ENCODE measurements at places on chromosomes 7 and 10.

- DNase-seq, result no peak
These were observed 227.1 kb downstream of the MGMT start for GRCh38 chr10:129694184-129694583.

- no peak for DNase-seq
These were observed 66.5 kb downstream of the WDR11 start for GRCh38 chr10:120917521-120918250.

- no peak for DNase-seq
These were observed 50.0 kb downstream of the JAKMIP3 start for GRCh38 chr10:132115732-132116131.

GRCh38 chr10:5446390-5446926 lies 34.1 kb downstream of the NET1 start:
- DNase-seq, result peak; percentile 22

- DNase-seq, result peak; percentile 48
These were observed 2.9 kb upstream of the GET4 start for GRCh38 chr7:873367-874002.

- DNase-seq, result no peak
These were observed 107.1 kb upstream of the TMEM106B start for GRCh38 chr7:12103948-12104347.

GRCh38 chr10:8298896-8299570 lies 244.5 kb downstream of the GATA3 start:
- DNase-seq, result no peak

GRCh38 chr7:23247046-23247602 lies 549 bp downstream of the GPNMB start:
- no peak for DNase-seq

DNA sequence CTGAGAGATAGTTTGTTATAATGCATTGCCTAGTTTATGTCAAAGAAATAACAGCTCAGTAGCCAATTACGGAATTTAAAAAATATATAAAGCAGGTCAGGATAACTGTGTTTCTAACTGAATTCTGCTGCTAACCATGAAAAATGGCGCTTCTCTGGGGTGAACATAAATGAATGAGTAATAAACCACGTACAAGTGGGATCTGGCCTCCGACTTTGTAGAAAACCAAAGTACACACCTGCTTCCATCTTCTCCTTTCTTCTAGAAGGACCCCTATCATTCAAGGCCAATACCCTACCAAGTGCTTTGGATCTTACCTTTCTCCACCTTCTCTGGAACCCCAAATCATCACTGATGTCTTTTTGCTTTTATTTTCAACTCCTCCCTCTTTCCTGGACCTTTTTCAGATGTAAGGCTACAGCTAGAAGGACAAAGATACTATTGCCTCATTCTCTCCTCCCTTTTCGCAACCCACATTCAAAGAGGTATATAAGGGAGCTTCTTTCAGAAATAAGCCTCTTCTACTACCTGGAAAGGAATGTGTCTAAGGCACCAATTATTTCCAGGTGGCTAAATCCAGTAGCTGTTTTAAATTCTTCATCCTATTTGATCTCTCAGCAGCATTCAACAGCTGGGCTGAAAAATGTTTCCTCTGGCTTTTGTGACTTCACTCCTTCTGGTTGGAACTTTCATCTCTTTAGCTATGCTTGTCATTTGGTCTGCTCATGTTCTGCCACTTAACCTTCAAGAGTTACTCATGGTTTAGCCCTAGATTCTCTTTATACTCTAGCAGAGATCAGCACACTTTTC lies 37.7 kb downstream of the NAMPT start:
- no peak for DNase-seq

DNA sequence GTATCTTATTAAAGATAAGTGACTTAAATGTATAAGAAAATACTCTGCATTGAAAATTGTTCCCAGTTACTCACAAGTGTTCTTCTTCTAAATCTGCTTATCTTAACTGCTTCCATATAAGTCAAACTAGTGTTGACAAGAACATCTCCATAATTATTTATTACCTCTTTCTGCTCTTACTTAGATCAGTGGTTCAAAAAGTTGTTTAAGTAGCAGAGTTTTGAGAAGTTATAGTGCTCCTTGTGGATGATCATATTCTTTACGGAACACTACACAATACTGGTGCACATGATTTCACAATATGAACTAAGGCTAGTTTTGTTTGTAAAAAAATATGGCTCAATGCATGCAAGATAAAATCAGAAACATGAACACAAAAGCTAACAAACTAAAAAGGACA lies 168.4 kb downstream of the SEMA3D start:
- DNase-seq, result no peak

GRCh38 chr10:28710202-28710886 lies 33.0 kb downstream of the BAMBI start:
- no peak for DNase-seq

All from T-helper 17 cell (primary cell).